ENCODE measurements at places on chromosomes 16 and 17.

DNA sequence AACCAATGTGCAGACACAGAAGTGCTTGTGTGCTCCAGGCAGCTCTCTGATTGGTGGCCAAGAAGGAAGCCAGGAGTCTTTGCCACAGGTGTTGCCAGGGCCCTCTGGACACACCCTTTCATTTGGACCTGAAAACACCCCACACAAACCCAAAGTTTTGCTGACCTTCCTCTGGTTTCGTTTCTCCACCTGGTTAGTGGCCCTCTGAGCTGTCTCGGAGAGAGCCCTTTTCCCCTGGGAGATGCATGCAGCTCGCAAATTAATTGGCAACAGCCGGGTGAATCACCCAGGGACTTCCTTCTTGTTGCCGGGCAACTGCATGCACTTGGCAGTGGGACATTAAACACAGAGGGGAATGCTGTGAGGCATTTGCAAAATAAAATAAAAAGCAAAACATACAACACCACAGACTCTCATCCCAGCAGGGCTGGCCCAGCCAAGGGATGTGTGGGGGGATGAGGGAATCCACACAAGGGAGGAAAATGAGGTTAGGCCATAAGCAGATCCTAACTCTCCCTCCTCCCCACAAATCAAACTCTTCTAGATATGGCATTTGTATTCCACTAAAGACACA, 286.6 kb downstream of the SOX9 start:
- no peak for DNase-seq

GRCh38 chr17:29825604-29826003, 104.4 kb downstream of the SSH2 start:
- no peak for DNase-seq

- no peak for DNase-seq
These were observed 593.8 kb downstream of the MAF start for GRCh38 chr16:79006765-79007164.

DNA sequence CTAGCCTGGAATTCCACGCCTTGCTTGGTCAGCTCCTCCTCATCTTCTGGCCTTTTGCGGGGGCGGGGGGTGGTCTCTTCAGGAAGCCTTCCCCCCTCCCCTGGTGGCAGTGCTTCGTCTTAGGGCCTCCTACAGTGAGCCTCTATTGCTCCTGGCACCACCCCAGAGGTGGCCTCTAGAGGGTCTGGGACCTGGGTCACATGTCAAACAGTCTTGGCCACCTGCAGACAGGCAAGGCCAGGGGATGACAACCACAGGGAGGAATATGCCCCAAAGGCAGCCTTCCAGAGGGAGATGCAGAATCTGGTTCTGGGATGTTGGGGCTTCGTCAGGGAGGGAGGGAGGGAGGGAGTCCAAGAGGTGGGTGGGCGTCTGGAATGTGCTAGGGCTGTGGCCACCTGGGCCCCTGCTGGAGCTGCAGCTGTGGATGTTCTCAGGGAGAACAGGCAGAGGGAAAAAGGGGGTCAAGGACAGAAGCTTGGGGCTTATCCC, 50.6 kb downstream of the SMPD3 start:
- DNase-seq: no peak

DNA sequence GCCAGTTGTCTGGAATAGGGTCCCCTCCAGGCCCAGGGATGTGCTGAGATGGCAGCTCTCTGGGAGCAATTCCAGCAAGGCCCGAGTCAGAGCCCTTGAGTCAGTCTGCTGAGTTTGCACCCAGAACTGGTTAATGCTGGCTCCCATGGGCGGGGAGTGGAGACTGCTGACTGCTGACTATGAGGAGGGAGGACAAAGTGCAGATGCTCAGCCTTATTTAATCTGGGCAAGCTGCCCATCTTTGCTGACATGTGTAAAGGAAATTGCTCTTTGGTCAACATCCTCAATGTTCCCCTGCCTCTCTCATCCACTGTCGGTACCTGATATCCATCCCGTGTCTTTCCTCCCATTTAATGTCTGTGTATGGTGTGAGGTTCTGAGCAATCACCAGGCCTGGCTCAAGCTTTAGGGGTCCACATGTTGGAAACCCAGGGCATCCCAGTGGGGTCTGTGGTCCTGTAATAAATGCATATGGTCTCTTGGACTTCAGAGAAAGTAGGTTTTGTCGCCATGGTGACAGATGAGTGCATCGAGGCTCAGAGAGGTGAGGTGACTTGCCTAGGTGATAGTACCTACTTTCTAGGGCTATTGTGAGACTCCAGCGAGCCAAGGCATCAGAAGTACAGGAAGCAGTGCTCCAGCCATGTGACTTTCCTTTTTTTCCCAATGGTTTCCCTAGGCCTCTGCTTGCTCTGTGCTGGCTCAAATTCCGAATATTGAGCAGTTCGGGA, 20.0 kb upstream of the RNF135 start:
- DNase-seq: no peak

- no peak for DNase-seq
These were observed 356.2 kb downstream of the RBFOX1 start for GRCh38 chr16:7688811-7689210.

DNA sequence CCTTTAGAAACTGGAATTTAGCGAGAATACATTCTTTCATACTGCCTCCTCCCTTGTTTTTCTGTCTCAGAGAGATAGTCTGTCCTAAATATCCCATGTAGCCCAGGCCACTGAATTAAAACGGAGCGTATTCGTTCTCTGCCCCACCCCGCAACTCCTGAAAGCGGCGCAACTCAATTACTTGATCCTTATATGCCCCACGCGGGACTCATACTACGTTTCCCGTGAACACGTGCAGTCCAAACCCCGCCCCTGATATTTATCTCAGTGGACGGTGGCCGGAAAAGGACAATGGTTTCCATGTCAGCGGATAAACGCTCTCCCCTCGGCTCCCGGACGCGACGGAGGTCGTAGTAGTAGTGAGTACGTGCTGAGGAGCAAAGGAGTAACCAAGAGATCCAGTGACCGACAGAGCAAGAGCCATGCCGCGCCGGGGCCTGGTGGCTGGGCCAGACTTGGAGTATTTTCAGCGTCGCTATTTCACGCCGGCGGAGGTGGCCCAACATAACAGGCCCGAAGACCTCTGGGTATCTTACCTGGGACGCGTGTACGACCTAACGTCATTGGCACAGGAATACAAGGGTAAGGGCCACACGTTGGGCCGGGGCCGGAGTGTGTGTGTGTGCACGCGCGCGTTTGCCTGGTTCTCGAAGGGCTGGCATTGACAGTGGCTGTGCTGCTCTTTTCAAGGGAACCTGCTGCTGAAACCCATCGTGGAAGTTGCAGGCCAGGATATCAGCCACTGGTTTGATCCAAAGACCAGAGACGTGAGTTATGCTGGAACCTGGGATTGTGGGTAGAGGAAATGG, at the start of gene CYB5D1:
Gene CYB5D1, plus strand, starts transcription at position 291 of the 809 bp plus-strand sequence. Its CDS starts 132 bp downstream, at position 423.
- DNase-seq: peak; percentile 86

DNA sequence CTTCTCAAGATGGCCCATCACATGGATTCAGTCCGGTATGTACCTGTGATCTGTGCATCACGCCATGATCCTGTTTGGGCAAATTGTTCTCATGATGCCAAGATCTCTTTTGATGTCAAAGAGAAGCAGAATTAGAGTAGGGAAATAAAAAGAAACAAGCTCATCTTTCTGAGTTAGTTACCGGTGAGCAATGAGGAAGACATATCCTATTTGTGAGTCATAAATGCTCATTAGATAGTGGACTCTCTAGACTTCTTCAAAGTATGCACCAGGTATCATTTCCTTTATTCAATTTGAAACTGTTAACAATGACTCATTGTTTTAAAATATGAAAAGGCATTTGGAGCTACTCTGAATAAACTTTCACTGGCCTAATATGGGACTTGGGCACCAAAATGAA, 8.0 kb upstream of the KRTAP4-12 start:
- no peak for DNase-seq

DNA sequence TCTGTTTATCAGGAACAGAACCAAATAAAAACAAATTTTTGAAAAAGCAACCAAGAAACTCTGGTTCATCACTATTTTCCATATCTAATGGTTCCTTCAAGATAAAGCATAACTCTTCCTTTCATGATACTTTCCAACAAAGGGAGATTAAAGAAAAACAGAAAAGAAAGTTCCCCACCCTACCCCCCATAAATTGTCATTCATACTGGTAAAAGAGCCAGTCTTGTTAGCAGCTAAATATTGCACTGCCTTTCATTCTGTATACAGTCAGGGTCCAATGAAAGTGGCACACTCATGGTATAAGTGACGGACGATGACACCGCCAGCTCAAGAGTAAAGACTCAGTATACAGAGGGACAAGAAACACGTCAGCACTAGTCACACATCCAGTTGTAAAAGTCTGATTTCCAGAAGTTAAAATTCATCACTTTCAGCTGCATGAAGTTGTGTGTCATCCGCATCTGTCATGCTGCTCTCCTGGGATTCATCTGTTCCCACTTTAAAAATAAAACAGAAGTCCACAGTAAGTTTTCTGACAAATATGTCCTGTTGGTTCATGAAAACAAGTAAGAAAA, 68.5 kb downstream of the CDC27 start:
- DNase-seq: no peak

DNA sequence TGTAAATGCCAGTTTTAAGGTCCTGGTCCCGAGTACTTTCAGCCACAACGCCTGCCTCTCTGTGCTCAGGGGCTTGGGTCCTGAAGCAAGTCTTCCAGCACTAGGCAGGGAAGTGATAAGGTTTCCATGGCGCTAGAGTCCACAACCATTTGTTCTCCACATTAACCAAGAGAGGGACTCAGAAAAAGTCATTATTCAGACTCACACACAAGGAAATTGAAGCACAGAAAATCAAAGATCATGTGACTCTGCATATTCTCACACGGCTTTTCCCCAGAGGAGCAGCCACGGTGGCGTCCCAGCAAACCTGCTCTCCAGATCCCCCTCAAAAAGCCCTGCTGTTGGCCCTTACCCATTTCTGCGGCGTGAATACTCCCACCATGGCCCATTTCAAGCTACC, 9.7 kb downstream of the ENPP7 start:
- no peak for DNase-seq

DNA sequence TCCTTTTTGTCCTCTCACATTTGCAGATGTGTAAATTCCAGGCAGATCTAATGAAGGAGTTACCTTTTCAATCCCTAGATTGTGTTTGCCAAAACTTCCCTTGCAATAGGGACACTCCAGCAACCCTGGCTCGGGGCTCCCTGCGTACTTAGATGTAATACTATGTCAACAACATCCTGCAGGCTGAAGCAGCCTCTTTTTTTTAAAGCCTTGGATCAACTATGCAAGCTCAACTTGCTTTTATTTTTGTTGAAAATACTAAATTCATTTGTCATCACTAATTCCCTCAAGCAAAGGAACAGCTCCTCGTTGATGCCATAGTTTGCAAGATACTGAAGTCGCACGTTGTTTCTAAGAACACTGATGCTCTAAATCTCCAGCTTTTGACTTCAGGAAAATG, 59.1 kb downstream of the GRIN2A start:
- no peak for DNase-seq

DNA sequence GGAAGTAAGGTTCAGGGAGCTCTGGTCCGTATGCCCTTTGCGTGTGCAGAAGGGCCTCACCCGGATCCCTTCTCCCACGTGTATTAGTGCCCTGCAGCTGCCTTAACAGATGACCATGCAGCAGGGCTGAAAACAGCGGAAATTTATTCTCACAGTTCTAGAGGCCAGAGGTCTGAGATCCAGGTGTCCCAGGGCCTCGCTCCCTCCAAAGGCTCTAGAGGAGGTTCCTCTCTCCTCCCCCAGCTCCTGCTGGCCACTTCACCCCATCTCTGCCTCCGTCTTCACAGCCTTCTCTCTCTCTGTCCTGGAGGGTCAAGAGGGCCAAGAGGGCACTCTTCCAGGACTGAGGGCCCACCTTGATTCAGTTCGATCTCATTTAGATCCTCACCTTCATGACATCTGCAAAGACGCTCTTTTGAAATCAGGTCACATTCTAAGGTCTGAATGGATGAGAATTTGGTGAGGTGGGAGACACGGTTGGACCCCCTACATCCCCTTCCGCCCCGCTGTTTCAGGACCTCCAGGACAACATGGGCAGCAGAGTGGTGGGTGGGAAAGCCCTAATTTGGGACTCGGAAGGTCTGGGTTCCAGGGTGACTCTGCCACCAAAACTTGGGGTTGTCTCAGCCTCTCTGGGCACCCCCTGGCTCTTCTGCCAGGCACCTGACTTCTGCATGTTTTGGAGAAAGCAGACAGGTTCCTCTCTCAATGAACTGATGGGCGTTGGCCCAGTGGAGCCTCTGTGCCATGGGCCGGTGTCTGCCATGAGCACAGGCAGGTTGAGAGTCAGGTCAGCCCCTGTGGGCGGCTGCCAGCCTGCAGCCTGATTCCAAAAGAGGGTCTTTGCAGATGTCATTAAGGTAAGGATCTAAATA, 361.2 kb downstream of the SEC14L1 start:
- DNase-seq: no peak

DNA sequence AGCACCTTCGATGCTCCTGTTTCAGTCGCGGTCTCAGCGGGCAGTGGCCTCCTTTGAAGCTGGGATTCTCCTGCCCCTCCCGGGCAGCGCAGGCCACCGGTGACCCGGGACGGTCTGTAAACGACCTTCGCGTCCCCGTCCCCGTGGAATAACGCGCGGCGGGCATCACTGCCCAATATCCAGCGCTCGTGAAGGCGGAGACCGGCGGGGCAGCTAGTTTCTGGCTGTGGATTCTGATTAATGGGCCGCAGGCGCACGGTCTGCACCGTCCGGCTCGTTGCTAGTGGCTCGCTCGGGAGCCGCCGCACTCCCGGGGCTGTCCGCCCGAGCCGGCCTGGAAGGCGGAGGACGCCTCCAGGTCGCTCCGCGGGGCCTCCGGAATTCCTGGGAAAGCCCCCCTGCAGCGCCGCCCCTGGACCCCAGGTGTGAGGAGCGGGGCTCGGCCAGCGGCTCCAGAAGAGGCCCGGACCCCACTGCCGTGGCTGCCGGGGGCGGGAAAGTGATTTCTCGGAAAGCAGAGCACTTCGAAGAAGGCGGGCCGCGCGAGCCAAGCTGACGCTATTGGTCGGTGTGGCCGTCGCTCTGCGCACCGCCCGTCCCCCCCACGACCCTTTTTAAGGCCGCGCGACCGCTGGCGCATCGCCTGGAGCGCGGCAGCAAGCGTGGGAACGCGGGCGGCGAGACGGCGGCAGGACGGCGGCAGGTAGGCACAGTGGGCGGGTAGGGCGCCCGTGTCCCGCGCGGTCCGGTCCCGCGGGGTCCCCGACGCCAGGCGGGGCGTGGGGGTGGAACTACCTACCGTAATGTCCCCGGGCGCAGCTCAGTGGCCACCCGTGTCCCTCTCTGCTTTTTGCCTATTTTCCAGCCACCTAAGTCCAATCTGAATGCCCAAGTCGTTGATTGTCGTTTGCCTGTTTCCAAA, at the start of gene IRF8:
Gene IRF8, plus strand, starts transcription at position 642 of the 922 bp plus-strand sequence. CDS start 3,854 bp downstream, outside the sequence.
- DNase-seq: peak; percentile 89

- no peak for DNase-seq
These were observed 71.5 kb downstream of the GAS7 start for GRCh38 chr17:10126616-10127501.

DNA sequence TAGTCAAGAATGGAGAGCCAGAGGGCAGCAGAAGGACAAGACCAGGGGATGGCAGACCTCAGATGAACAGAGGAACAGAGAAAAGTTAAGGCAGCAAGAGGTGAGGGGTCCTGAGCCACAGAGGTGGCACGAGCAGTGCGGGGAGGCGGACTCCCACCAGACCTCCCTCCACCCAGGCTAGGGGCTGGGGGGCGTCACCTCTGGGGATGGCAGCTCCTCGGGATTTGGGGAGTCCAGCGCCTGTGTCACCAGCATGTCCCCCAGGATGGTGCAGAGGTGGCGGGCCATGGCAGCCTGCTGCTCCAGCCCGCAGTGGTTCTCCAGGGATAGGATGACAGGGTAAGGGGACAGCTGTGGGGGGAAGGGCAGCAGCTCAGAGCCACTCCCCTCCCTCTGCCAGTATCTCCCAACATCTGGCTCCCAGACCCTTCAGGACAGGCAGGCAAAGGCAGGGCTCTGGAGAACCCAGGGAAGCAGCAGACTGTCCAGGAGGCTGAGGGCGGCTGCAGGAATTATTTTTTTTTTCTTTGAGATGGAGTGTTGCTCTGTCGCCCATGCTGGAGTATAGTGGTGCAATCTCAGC, 15.8 kb downstream of the PLCD3 start:
- DNase-seq: no peak
